Hematopoietic multipotent progenitor cell treated with erythropoietin and hydrocortisone succinate and interleukin-3 and kit ligand, for 8 days (in vitro differentiated cells): ENCODE measurements at places on chromosomes 6 and 20.

- no peak for DNase-seq
Measured at GRCh38 chr6:150813993-150814359, 51.5 kb upstream of the MTHFD1L start.

GRCh38 chr6:147711476-147711875 is 203.0 kb downstream of the SAMD5 start:
- DNase-seq = no peak

- DNase-seq = no peak
Measured at GRCh38 chr6:2432292-2432691, 186.9 kb upstream of the GMDS start.

- no peak for DNase-seq
Measured at GRCh38 chr20:19673575-19673974, 84.5 kb upstream of the RIN2 start.

DNA sequence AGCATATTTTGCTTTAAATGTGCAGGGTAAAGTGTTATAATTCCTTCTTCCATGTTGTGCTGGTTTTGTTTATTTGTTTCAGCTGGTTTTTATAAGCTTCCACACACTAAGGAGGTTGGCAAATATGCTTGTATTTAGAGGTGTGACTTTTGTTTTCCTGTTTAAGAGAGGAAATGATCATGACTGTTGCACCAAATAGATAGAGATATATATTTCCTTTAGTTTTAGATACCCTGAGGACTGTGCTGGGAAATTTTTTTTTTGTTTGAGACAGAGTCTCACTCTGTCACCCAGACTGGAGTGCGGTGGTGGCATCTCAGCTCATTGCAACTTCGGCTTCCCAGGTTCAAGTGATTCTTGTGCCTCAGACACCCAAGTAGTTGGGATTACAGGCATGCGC is 5.8 kb downstream of the TBPL1 start:
- DNase-seq = peak; percentile 65

DNA sequence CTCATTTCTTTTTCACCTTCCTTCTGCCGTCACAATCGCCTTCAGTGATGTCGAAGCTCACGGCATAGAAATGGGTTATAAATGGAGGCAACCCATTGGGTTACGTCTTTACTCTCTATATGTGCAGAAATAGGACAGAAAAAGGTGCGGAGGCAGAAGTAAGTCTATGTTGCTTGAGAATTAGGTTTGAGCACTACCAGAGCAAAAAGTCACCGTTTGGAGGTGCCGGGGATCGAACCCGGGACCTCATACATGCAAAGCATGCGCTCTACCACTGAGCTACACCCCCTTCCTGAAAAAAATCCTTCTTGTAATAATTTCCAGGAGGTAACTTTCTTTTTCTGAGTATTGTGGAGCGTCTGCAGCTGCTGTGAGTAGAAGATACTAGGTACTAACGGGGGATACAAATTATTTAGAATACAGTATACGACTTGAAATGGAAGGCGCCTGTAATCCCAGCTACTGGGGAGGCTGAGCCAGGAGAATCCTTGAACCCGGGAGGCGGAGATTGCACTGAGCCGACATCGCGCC is 134.2 kb downstream of the TRIM27 start:
- DNase-seq = peak; percentile 90
